ENCODE measurements at places on chromosomes 4 and X. TPM values are rescaled to one million over a fixed set of nuclear protein-coding genes. Genes with fewer than 3 reads are reported as not detected.

The RBMX2 gene
- 26.8 TPM for total RNA-seq

The ATP11C gene
- 15.0 TPM for total RNA-seq

The CYBB gene
- total RNA-seq: not detected

GRCh38 chr4:74990276-74990875 is 57.5 kb downstream of the PARM1 start:
- no peaks in the 10 kb centered on the region for H3K4me1 ChIP-seq
- no peaks in the 10 kb centered on the region for H3K27me3 ChIP-seq
- H3K27ac ChIP-seq: no peak overlapping the region
- no peak overlapping the region for H3K4me3 ChIP-seq

DNA sequence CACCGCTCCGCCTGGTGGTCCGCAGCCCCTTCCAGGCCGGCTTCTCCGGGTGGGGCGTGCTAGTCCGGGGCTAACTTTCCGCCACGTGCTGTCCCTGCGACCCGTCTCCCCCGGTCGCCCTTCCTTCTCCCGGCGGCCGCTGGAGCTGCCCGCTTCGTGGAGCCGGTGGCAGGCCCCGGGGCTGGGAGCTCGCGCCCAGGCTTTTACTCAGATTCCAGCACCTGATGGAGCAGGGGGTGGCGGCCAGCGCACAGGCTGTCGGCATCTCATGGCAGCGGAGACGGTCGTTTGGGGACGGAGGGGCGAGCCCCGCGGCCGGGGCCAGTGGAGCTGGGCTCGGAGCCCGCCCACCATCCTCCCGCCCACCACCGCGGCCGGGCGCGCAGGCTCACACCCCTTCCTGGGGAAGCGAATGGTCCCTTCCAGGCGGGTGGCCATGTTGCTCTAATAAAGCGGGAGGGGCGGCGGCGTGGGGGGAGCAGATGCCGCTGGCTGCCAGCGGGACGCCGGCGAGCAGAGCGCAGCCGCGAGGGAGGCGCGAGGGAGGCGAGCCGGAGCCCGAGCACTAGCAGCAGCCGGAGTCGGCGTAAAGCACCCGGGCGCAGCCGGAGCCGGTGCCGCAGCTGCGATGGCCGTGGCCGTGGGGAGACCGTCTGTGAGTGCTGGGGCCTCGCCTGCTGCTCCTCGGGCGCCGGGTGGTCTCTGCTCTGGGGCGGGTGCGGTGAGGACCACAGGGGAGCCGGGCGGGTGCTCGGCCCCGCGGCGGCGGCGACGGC is at the start of gene SEPTIN11:
Gene SEPTIN11 (plus strand): TSS at position 477 of the 776 bp plus-strand sequence. CDS start 152 bp downstream, at position 629.
- H3K4me3 ChIP-seq: peak within 1 kb of the TSS; percentile 83
- DNase-seq: peak; percentile 86
- peak within 1 kb of the TSS; percentile 49 for H3K27ac ChIP-seq
- H3K27me3 ChIP-seq: peaks cover 22% of the 10 kb centered on the region
- no peaks in the 10 kb centered on the region for H3K36me3 ChIP-seq

GRCh38 chrX:112147206-112147605 is 64.6 kb upstream of the TRPC5 start:
- H3K4me3 ChIP-seq: no peak overlapping the region
- no peaks in the 10 kb centered on the region for H3K27me3 ChIP-seq
- no peak overlapping the region for H3K27ac ChIP-seq
- DNase-seq: no peak

DNA sequence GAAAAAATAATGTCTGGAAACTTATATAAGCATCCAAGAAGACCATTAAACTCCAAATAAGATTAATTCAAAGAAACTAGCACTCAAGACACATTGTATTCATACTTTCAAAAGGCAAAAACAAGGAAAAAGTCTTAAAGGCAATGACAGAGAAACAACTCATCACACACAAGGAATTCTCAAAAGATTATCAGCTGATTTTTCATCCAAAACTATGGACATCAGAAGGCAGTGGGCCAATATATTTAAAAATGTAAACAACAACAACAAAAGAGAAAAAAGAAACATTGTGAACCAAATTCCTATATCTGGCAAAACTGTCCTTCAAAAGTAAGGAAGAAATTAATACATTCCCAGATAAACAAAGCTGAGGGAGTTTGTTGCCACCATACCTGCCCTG is 711.4 kb upstream of the GALNTL6 start:
- H3K27me3 ChIP-seq: no peaks in the 10 kb centered on the region
- no peaks in the 10 kb centered on the region for H3K4me1 ChIP-seq
- no peak for DNase-seq
- no peak overlapping the region for H3K4me3 ChIP-seq
- no peak overlapping the region for H3K27ac ChIP-seq
- no peaks in the 10 kb centered on the region for H3K36me3 ChIP-seq

- H3K4me1 ChIP-seq: no peaks in the 10 kb centered on the region
- no peak for DNase-seq
- no peak overlapping the region for H3K27ac ChIP-seq
- H3K27me3 ChIP-seq: no peaks in the 10 kb centered on the region
- no peaks in the 10 kb centered on the region for H3K36me3 ChIP-seq
Measured at GRCh38 chr4:22345678-22346077, 170.2 kb downstream of the ADGRA3 start.

DNA sequence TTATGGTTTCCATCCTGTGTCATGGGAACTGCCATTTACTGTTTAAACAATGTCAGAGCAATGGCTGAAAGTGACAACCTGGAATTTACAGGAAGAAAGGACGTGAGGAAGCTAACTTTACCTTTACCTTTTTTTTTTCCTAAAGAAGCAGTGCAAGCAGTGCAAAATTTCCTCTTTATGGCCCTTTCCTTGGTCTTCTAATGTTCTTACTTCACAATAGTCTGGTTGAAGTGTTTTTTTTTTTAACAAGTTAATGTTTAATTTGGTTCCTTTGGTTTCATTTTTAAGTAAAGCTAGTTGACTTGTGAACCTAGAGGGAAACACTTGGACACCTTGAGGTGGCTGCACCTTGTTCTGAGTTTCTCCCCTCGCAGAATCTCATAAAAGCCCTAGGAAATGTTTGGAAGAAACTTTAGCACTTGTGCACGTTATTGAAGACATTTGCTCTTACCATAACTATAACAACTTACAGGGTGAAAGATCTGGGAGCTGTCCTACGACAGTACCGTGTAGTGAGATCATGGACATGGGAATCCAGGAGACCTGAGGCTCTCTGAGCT is 1.8 kb downstream of the SGMS2 start:
- no peak overlapping the region for H3K27ac ChIP-seq
- H3K27me3 ChIP-seq: peaks cover 46% of the 10 kb centered on the region
- H3K36me3 ChIP-seq: no peaks in the 10 kb centered on the region
- no peak overlapping the region for H3K4me3 ChIP-seq

DNA sequence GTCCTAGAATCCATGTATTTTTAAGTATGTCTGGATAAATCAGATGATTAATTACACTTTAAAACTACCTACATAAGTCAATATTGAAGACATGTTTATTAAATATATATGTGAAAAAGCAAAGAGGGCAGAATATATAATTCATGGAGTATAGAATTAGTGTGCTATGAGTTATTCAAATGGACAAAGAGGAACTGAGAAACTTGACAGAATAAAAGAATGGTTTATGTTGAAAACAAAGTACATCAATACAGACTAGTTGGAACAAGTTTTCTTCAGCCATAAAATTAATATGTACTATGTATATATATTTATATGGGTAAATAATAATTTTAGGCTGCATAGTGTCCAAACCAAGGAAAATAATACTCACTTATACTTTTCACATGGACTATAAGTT is 173.5 kb downstream of the NPFFR2 start:
- H3K27ac ChIP-seq: no peak overlapping the region
- no peak overlapping the region for H3K4me3 ChIP-seq
- H3K4me1 ChIP-seq: no peaks in the 10 kb centered on the region

GRCh38 chr4:20042769-20043168 is 208.9 kb upstream of the SLIT2 start:
- no peaks in the 10 kb centered on the region for H3K36me3 ChIP-seq
- H3K27me3 ChIP-seq: no peaks in the 10 kb centered on the region
- H3K4me3 ChIP-seq: no peak overlapping the region
- no peaks in the 10 kb centered on the region for H3K4me1 ChIP-seq
- H3K27ac ChIP-seq: no peak overlapping the region
- no peak for DNase-seq

GRCh38 chr4:184263910-184264732 is 46.4 kb upstream of the ENPP6 start:
- H3K4me3 ChIP-seq: peak overlapping the region; percentile 2
- H3K4me1 ChIP-seq: peaks cover 47% of the 10 kb centered on the region
- H3K27me3 ChIP-seq: no peaks in the 10 kb centered on the region
- H3K36me3 ChIP-seq: no peaks in the 10 kb centered on the region

DNA sequence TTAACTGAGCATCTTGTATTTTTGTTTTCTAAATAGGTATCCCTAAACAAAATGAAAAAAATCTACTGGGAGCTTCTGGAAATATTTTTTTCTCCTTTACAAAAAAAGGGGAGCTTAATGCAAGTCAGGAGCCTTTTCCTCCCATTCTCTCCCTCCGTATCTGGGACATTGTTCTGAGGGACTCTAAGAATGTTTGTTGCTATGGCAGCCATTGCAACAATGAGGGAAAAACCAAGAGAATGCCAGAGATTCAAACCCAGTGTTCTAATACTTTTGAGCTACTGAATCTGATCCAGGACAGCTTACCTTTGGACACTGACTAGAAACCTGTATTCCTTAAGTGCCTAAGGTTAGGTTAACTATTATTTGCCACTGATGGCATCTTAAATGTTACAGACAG is 485.7 kb upstream of the HS3ST1 start:
- H3K27ac ChIP-seq: no peak overlapping the region
- H3K4me1 ChIP-seq: no peaks in the 10 kb centered on the region
- no peaks in the 10 kb centered on the region for H3K36me3 ChIP-seq
- no peaks in the 10 kb centered on the region for H3K27me3 ChIP-seq

- no peak overlapping the region for H3K4me3 ChIP-seq
- DNase-seq: no peak
- H3K36me3 ChIP-seq: no peaks in the 10 kb centered on the region
- no peaks in the 10 kb centered on the region for H3K27me3 ChIP-seq
- no peak overlapping the region for H3K27ac ChIP-seq
Measured at GRCh38 chr4:137090951-137091350, 441.3 kb downstream of the PCDH18 start.

DNA sequence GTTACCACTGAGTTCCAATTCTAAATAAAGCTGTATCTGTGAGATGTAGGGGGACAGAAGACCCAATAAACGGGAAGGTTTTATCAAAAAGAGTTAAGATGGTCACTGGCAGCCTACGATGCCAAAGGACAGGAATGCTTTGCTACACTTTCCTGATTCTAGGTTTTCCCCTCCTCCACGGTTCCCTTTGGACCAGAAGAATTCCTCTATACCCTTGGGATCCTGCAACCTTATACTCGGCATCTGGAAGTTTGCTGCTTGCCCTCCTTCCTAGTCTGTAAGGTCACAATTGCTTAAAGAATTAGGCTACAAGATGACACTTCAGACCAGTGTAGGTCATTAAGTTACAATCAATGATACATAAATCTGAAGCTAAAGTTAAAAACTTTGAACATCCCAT is 64.3 kb downstream of the SCML2 start:
- DNase-seq: no peak
- H3K4me3 ChIP-seq: no peak overlapping the region
- H3K36me3 ChIP-seq: no peaks in the 10 kb centered on the region

DNA sequence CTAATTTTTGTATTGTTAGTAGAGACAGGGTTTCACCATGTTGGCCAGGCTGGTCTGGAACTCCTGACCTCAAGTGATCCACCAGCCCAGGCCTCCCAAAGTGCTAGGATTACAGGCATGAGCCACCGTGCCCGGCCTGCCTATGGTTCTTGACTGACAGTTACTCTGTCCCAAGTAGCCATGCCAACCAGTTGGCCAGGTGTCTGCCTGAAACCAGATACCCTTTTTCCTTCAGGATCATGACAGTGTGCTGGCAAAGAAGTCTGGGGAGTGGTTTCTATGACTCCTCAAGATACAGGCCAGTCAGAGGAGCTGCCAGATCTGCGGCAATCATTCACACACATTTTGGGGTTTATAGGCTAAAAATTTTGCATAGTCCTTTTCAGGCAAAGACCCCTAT is 1.7 kb upstream of the LAS1L start:
- no peak overlapping the region for H3K4me3 ChIP-seq
- no peak for DNase-seq
- H3K27me3 ChIP-seq: no peaks in the 10 kb centered on the region
- H3K27ac ChIP-seq: no peak overlapping the region

GRCh38 chr4:125352521-125352920 is 37.8 kb downstream of the FAT4 start:
- H3K4me1 ChIP-seq: no peaks in the 10 kb centered on the region
- no peak for DNase-seq
- H3K27me3 ChIP-seq: no peaks in the 10 kb centered on the region
- H3K36me3 ChIP-seq: no peaks in the 10 kb centered on the region
- no peak overlapping the region for H3K4me3 ChIP-seq

DNA sequence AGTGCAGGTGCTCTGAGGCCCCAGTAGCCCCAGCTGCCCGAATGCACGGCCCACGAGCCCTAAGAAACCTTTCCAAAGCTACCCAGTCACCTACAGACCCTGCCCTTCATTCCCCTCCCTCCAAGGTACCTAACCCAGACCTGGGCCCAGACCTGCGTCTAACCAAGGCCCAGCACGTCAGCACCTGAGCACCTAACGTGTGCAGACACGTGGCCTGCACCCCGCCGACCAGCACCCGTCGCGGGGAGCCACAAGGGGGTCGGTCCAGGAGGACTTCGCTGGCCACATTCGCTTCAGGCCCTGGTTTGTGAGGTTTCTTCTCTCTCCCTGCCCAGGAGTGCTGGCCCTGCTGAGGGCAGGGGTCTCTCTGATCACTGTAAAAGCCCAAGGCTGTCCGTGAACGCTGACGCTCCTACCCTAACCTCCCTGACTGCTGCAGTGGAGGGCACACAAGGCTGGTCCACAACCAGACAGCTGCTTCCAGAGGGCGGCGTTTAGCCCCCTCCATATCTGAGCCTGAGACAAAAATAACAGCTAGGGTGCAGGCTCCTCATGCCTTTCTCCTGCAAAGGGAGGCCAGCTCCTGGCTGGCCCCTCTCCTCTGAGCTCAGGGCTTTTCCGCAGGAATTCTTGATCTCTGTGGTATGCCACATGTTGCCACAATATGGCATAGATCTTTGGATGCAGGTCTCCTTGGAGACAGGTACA is 31.8 kb downstream of the WDR1 start:
- DNase-seq: no peak
- H3K27ac ChIP-seq: no peak overlapping the region
- H3K36me3 ChIP-seq: peaks cover 52% of the 10 kb centered on the region
- no peaks in the 10 kb centered on the region for H3K27me3 ChIP-seq

DNA sequence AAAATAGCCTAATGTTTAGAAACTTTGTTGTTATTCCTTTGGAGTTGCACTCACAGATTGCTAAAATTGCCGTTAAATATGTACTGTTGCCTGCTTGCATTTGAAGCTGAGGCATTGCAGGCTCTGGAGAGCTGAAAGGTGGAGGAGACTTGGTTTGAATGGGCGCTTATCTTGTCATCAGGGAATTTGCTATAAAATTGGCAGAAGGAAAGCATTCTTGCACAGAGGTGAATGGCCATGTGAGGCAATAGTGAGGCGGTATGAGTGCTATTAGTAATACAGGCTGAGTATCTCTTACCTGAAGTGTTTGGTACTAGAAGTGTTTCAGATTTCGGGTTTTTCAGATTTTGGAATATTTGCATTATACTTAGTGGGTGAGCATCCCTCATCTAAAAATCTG is 41.3 kb downstream of the TRAPPC11 start:
- DNase-seq: no peak
- H3K4me1 ChIP-seq: no peaks in the 10 kb centered on the region
- no peaks in the 10 kb centered on the region for H3K27me3 ChIP-seq
- H3K4me3 ChIP-seq: no peak overlapping the region
- no peak overlapping the region for H3K27ac ChIP-seq
- peaks cover 58% of the 10 kb centered on the region for H3K36me3 ChIP-seq

- H3K36me3 ChIP-seq: peaks cover 63% of the 10 kb centered on the region
- H3K4me1 ChIP-seq: peaks cover 43% of the 10 kb centered on the region
- peak overlapping the region; percentile 95 for H3K27ac ChIP-seq
- no peaks in the 10 kb centered on the region for H3K27me3 ChIP-seq
- peak; percentile 37 for DNase-seq
Measured at GRCh38 chrX:78105944-78106650, 2.0 kb downstream of the PGK1 start.
